ENCODE measurements at places on chromosomes 6 and 20.

- DNase-seq, result no peak
Measured at GRCh38 chr6:157227202-157228166, 95.8 kb downstream of the TMEM242 start.

GRCh38 chr6:125945378-125946141 lies 11.0 kb upstream of the HINT3 start:
- no peak for DNase-seq

DNA sequence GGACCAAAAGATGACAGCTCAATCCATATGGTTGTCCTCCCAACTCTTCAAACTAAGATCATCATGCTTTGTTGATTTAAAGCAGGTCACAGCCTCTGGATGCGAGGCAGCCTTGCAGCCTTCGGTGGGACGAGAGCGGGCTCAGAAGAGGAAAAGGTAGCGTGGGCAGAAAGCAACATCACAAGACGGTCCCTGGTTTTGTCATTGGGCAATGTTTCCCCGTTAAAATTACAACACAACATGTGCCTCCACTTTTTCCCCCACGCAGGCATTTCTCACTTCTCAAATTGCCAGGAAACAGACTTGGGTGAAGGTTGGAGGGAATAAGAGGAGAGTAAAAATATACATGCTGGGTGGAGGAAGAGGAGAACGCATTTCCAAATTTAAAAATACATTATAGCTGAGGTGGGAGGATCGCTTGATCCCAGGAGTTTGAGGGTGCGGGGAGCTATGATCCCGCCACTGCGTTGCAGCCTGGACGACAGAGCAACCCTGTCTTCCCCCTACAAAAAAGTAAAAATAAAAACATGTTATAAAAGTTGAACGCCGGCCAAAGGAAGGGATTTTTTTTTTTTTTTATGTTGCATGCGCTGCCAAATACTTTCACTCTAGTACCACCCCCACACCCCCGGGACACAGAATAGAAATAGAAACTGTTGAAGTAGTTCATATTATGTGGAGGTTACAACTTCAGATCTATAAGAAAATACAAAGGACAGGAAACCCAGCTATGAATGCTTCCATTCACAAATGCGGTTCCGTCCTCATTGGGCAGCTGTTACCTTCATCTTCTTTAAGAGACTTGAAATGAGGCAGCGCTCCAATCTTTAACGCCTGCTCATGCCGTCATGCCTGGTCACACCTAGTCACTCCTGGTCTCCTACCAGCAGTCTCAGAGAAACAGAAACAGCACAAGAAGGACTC lies 13.9 kb upstream of the NAA20 start:
- DNase-seq, result no peak

DNA sequence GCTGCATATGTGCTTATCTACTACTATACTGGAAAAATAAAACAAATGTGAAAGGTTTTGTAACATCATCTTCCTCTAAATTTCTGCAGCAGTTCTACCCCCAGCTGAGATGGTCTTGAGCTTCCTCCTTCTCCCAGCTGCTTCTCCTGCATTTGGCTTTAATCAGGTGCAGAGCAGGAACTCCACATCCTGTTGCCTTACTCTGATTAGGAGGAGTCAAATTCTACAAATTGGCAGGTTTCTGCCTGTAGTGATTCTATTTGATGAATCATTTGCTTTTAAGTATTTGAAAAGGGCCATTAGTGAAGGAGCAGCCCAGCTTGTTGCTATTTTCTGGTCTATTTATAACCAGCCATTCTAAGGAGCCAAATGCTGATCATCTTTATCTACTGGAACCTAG lies 224.5 kb downstream of the GMDS start:
- no peak for DNase-seq

- DNase-seq, result peak; percentile 75
Measured at GRCh38 chr20:45987108-45987780, 15.2 kb upstream of the ZNF335 start.

DNA sequence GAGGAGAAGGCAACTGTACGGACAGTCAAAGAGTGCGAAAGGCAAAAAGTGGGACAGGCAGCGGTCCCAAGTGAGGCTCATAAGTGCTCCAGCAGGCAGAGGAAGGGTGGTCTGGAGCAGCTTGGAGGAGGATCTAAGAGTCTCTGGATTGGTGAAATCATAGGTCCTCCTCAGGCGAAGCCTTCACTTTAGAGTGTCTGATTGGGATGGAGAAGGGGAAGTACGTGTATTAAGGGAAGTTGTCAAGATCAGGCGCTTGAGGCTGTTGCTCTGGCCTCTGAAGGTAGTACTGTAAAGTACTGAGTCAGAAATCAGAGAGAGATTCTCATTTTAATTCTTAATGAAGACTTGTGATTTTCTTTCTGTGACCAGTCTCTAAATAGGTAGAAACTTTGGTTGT lies 185.6 kb downstream of the KIF16B start:
- DNase-seq, result no peak

GRCh38 chr20:53929974-53930650 lies 140.3 kb downstream of the BCAS1 start:
- no peak for DNase-seq

GRCh38 chr6:44624936-44625573 lies 237.5 kb downstream of the CDC5L start:
- DNase-seq, result no peak

DNA sequence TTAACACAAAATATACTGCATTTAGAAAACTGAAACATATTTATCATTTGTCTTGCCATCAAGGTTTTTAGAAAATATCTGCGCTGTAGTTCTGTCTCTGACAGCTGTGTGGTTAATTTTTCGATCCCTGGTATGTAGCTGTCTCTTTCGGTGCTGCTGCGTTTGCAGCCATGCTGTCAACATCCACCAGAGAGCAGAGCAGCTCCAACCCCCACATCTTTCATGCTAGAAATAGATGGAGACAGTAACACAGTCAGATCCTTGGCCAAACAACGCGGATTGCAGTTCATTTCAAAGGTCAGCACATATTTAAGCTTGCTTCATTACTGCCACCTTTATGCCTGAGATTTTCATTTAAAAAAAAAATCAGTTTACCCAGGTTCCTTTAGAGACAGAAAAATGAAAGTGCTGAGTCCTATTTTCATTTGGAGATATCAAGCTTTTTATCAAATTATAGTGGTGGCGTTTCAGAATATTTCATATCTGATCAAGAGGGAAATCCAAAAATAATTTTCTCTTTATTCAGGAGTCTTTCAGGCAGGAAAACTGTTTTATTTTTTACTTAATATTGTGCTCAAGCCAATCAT lies 157.7 kb upstream of the MMS22L start:
- no peak for DNase-seq

- no peak for DNase-seq
Measured at GRCh38 chr20:62064770-62065673, 659 bp downstream of the TAF4 start.

- DNase-seq, result no peak
Measured at GRCh38 chr6:52022675-52023074, 64.7 kb downstream of the PKHD1 start.

Data from activated gamma-delta T cell treated with Interleukin-2 at 50 U/mL for 16 hours (primary cell).